Heart right ventricle (tissue), 16 donors: ENCODE measurements at places on chromosomes 2 and 18. TPM values are rescaled to one million over a fixed set of nuclear protein-coding genes. Genes with fewer than 3 reads are reported as not detected.

The C2orf74 gene
- total RNA-seq: 24.2 TPM

The SCN9A gene
- total RNA-seq: 1.6 TPM

The PDCL3 gene
- 17.0 TPM for total RNA-seq

The MALL gene
- total RNA-seq: 18.3 TPM

The SULT1C4 gene
- total RNA-seq: 3.3 TPM

The GMPPA gene
- 20.0 TPM for total RNA-seq

The DYNAP gene
- total RNA-seq: not detected

The FAM237A gene
- 1.3 TPM for total RNA-seq

The L3MBTL4 gene
- total RNA-seq: 1.4 TPM

The TTR gene
- not detected for total RNA-seq

The CABYR gene
- total RNA-seq: 0.39 TPM

The DNPEP gene
- total RNA-seq: 77.9 TPM

The LRRC30 gene
- not detected for total RNA-seq

The TMEM198 gene
- total RNA-seq: 0.76 TPM

The M1AP gene
- not detected for total RNA-seq

The STPG4 gene
- total RNA-seq: not detected

The CENPA gene
- total RNA-seq: 23.4 TPM

The CNDP1 gene
- not detected for total RNA-seq

The DPP10 gene
- not detected for total RNA-seq

The LINC00305 gene
- not detected for total RNA-seq

The SP110 gene
- total RNA-seq: 8.3 TPM

The ACVR1C gene
- total RNA-seq: 0.31 TPM

The DSC1 gene
- 21.8 TPM for total RNA-seq

The CYP26B1 gene
- 4.6 TPM for total RNA-seq

The ADD2 gene
- total RNA-seq: 1.2 TPM

The SLC25A52 gene
- total RNA-seq: not detected

The COL3A1 gene
- total RNA-seq: 65.3 TPM

The ARL5A gene
- 46.5 TPM for total RNA-seq

The EFHD1 gene
- total RNA-seq: 8.1 TPM

The CPO gene
- not detected for total RNA-seq

The AP1S3 gene
- total RNA-seq: 0.54 TPM

The NT5DC4 gene
- total RNA-seq: 0.35 TPM

The CHRNG gene
- total RNA-seq: not detected

The SERPINB4 gene
- not detected for total RNA-seq

The SERPINB13 gene
- total RNA-seq: not detected

The ABCG5 gene
- total RNA-seq: not detected

The UCN gene
- 0.87 TPM for total RNA-seq

The TMEM178A gene
- 2.1 TPM for total RNA-seq

The UGT1A10 gene
- total RNA-seq: not detected

The SLC8A1 gene
- total RNA-seq: 1,208 TPM

The SLC4A5 gene
- total RNA-seq: 0.93 TPM

The GKN2 gene
- total RNA-seq: not detected

The GDF7 gene
- 0.75 TPM for total RNA-seq

The SULT1C3 gene
- total RNA-seq: not detected

The GALNT3 gene
- 0.21 TPM for total RNA-seq

The KCNE4 gene
- total RNA-seq: 1.3 TPM

The MARCHF4 gene
- total RNA-seq: not detected

The INPP4A gene
- 23.4 TPM for total RNA-seq

The GREB1L gene
- total RNA-seq: 14.1 TPM

The GNLY gene
- total RNA-seq: 0.71 TPM
